ENCODE measurements at places on chromosomes 16 and 17.

- no peak for DNase-seq
Measured at GRCh38 chr17:34633351-34633750, 54.0 kb downstream of the TMEM132E start.

DNA sequence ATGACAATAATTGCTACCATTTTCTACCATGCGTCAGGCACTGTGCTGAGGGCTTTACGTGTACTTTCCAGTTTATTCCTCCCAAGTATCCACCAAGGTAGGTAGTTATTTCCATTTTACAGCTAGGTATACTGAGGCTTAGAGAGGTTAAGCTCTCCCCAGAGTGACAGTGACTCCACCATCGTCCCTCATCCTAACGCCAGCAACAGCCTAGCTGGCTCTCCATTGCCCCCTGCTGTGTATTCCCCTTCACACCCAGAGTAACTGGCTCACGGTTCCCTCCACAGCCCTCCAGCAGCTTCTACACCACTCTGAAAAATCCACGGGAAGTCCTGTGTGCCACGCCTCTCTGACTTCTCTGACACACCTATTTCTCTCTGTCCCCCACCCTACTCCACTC is 7.1 kb upstream of the ASGR1 start:
- no peak for DNase-seq

GRCh38 chr17:46922487-46922803 is 515 bp upstream of the GOSR2 start:
- no peak for DNase-seq

- DNase-seq: no peak
Measured at GRCh38 chr17:41318231-41318630, 2.7 kb upstream of the KRTAP17-1 start.

Data from H54 (cell line).